Skin of body (tissue), 3 donors: ENCODE measurements at places on chromosomes 1 and 21.

DNA sequence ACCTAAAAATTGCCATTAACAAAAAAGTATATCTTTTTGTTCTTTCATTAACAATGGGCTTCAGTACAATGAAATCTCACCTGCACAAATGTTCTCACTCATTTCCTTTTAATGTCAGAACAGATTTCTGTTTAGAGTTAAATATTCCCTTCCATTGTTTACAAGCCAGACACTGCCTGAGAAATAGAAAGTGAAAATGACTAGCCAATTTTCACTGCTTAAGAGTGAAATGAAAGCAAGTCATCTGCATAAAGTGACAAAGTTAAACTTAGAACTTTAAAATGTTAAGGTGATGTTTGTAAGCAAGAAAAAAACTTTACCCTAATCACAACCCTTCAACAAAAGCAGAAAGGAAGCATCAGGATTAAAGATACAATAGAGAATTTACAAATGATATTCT lies 27.5 kb downstream of the COA6 start:
- DNase-seq = no peak

DNA sequence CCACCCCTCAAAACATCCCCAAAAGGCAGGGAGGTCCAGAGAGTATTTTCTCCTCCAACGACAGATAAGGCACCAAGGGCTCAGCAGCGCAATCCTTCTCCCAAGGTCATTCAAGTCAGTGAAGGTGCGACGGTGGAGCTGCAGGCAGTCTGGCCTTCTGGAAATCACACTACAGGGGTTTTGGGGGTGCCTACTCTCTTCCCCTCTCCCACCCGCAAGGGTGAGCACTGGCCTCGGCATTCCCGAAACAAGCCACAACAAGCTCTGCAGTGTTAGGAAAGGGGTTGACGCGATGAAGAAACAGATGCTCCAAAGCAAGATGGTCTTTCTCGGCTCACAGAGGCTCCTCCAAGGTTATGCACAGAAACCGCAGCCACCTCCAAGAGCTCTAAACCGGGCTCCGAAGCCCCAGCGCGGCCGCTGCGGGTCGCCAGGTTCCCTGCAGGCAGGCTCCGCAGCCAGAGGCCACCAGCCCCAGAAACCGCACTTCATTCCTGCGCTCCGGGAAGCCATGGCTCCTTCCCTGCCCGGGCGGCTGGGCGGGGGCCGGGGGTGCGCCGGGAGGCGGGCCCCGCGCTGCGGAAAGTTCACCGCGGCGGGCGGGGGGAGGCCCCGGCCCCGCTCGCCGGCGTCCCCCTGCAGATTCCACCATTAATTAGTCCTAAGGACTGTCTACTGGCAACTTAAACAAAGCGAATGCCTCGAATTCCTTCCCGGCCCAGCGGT lies 1.1 kb downstream of the LUZP1 start:
- DNase-seq = peak; percentile 30

DNA sequence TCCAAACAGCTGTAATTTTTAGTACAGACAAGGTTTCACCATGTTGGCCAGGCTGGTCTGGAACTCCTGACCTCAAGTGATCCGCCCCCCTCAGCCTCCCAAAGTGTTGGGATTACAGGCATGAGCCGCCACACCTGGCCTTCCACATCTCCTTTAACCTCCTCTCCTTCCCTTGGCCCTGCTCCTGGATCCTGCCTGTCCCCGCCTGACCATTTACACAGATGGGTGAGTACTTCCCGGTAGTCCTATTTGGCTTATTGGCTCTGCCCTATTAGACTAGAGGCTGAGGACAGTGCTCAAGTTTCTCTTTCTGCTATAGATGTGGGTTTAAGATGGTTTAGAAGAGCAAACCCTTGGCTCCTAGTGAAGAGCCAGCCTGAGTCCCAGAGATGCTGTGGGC lies 7.1 kb downstream of the PTPN7 start:
- DNase-seq = no peak

GRCh38 chr1:34369701-34370455 lies 193.2 kb downstream of the C1orf94 start:
- DNase-seq = no peak

DNA sequence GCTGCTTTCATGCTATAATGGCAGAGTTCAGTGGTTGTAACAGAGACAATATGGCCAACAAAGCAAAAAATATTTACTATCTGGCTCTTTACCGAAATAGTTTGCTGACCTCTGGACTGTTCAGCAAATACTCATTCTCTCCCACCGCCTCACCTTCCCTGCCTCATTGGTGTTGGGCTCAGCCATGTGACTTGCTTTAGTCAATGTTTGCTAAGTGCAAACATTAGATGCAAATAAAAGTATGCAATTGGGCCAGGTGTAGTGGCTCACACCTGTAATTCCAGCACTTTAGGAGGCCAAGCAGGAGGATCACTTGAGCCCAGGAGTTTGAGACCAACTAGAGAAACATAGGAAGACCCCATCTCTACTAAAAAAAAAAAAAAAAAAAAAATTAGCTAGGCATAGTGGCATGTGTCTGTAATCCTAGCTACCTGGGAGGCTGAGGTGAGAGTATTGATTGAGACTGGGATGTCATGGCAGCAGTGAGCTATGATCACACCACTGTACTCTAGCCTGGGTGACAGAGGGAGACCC lies 55.1 kb downstream of the RPL5 start:
- no peak for DNase-seq

DNA sequence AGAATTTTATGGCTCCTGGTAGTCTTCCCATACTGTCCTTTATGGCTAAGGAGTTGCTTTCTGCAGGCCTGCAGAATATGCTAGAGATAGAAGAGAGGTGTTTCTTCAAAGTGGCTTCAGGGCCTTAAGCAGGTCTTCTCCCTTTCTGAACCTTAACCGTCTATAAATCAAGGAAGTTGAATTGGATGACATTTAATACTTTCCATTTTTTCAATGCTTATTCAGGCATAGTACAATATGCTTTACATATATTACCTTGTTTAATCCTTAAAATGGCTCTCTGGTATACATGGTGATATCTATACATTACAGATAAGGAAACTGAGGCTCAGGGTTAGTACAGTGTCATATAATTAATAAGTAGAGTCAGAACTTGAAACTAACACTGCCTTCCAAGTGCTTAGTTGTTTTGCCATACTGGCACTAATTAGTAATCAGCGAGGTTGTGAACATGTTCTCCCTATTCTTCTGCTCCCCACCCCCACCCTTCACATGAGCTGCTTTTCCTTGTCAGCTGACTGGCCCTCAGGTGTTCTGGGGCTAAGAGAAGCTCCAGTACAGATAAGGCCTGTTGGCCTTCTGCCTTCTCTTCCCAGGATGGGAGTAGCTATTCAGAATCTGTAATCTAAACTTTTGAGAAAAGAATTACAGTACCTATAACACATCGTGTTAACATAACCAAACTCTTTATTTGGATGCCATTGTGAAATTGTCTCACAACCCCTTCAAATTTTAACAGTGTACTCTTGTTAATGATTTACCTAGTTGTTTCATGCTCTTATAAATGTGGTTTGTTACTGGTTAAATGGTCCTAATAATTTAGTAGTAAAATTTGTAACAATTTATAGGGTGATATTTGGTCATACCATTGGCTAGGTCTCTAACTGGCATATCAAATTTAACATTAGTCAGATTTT lies 13.6 kb downstream of the NFYC start:
- DNase-seq = no peak

GRCh38 chr1:6824665-6825368 lies 39.6 kb downstream of the CAMTA1 start:
- no peak for DNase-seq

- DNase-seq = peak; percentile 92
These were observed at the start of gene PLEKHO1 for GRCh38 chr1:150149271-150150132. Gene PLEKHO1 (plus strand): TSS chr1:150149916. CDS start chr1:150150258, 342 bp downstream.

- DNase-seq = no peak
These were observed 18.9 kb upstream of the SPATC1L start for GRCh38 chr21:46203203-46203600.
